Esophagus squamous epithelium (tissue), 5 donors: ENCODE measurements at places on chromosomes 1 and 21.

- no peak for DNase-seq
These were observed 34.5 kb downstream of the TYW3 start for GRCh38 chr1:74767490-74767889.

GRCh38 chr1:172398970-172399755 is 21.3 kb upstream of the C1orf105 start:
- no peak for DNase-seq

DNA sequence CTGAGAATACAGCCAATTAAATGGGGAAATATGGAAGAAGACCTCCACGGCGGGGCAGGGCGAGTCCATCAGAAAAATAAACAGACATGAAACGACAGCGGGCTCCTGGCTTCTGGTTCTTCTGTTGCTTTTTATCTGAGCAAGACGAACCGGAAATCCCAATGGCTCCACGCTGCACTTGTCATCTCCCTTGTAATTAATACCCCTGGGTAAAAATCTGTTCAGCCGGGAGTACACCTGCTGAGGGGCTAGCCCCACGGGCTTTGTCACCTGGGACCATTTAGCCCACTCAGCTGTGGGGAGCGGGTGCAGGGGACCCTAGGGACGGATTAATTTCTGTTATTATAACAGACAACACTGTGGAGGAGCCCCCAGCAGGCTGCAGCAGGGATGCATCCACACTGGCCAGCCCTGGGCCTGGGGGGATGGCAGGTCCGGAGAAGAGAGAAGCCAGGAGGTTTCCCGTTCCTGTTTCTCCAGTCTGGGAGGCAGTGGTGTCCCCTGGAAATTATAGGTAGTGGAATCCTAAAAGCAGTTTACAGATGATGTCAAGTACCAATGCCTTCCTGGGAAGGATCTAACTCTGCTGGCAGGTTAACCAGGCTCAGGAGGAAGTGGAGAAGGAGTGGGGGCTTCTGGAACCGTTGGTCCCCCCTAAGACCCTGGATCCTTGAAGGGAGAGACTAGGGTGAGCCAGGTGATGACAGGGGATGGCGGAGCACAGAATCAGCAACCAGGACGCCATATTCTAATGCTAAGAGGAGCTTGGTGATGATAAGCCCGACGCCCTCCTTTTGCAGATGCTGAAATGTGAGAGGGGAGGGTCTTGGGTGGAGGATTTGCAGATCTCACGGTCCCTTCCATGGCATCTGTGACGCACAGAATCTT is 566.1 kb downstream of the PTPRU start:
- DNase-seq, result no peak

- DNase-seq, result no peak
These were observed 22.7 kb downstream of the RIT1 start for GRCh38 chr1:155888481-155888880.

DNA sequence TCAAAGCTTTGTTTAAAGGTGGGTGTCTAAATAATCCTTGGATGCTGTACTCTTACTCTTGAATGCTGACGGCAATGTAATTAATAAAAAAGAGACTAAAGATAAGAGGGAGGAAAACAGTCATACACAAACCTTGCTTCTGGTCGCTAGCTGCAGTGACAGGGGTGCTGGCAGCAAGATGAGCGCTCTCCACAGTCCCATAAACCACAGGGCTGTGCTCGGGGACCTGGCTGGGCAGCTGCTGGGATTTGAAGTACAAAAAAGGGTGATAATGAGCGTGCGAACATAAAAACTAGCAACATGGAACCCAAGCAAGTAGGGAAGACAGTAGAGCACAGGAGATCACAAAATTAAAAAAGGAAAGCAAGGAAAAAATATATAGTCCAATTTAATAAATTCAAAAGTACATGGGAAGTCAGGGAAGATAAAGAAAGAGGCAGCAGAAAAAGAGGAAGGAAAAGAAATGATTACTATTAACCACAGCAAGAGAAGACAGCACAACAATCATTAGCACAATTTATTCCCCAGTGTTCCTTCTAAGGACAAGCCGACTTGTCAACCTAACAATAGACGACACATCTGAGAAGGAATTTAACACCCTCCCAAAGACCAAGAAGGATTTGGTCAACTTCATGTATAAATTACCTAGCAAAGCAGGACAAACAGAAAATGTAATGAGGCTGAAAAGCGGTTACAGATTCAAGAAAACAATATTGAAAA is 162.9 kb upstream of the HP1BP3 start:
- no peak for DNase-seq
